Stimulated activated CD8-positive, alpha-beta memory T cell treated with anti-CD3 and anti-CD28 coated beads, Interleukin-2, amount 100 ng/mL, for 1 hour (primary cell): ENCODE measurements at places on chromosomes 6 and 20.

GRCh38 chr6:139519571-139520031 lies 145.2 kb upstream of the CITED2 start:
- no peak for DNase-seq

- DNase-seq = no peak
Measured at GRCh38 chr6:11685481-11686093, 93.0 kb downstream of the ADTRP start.

GRCh38 chr6:55182016-55182650 lies 7.8 kb downstream of the HCRTR2 start:
- DNase-seq = no peak

DNA sequence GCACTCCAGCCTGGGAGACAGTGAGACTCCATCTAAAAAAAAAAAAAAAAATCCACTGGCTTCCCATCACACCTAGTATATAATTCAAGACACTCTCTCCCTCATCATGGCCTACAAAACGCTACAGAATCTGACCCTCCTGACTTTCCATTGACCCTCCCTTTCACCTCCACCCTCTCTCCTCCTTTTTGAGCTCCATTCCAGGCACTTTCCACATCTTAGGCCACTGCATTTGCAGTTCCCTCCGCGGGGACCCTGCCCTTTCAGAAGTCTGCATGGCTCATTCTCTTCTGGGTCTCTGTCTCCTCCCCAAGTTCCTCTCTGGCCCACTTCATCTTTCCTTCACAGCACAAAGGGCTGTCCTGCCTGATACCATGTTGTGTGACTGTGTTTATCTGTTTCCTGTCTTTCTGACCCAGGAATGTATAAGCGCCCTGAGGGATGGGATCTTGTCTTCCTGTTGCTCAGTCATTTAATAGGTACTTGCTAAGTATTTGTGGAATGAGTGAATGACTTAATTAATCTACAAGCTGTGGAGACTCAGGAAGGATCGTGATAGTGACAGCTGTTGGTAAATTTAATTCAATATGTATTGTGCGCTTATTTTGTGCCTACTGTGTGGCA lies 35.2 kb downstream of the NCR2 start:
- no peak for DNase-seq

GRCh38 chr6:32249262-32249661 lies 25.4 kb upstream of the NOTCH4 start:
- no peak for DNase-seq

GRCh38 chr6:28764014-28764723 lies 159.6 kb downstream of the TRIM27 start:
- DNase-seq = no peak

DNA sequence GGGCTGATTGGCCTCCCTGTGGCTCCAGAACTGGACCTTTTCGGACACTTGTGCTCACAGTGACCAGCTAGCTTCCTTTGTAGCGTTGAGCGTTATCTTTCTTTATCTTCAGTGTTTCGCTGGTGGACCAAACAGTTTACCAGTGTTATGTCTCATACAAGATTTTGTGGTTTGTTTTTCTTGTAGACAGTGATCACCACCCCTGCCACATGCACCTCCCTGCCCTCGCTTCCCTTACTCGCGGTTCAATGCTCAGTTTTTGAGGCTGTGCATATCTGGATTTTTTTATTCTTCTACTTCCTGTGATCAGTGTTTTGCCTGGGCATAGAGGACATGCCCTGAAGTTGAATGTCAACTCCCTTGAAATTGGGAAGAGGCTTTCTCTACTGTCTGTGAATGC lies 16.4 kb downstream of the MYT1 start:
- DNase-seq = no peak

DNA sequence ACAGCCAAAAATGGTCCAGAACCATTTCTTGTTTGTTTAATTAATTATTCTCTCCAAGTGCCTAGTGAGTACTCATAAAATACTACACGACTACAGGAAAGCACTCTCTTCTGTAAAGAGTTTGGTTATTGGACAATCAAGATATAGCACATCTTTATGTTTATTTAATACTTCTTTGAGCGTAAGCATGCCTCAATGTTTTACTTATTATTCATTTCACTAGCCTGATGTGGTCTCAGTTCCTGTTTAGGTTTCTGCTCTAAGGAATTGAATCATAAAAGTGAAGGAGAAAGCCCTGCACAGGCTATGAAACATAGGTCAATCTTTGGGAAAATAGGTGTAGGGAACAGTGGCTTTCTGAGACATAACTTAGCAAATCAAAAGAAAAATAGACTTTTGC lies 45.9 kb upstream of the AIG1 start:
- DNase-seq = no peak

DNA sequence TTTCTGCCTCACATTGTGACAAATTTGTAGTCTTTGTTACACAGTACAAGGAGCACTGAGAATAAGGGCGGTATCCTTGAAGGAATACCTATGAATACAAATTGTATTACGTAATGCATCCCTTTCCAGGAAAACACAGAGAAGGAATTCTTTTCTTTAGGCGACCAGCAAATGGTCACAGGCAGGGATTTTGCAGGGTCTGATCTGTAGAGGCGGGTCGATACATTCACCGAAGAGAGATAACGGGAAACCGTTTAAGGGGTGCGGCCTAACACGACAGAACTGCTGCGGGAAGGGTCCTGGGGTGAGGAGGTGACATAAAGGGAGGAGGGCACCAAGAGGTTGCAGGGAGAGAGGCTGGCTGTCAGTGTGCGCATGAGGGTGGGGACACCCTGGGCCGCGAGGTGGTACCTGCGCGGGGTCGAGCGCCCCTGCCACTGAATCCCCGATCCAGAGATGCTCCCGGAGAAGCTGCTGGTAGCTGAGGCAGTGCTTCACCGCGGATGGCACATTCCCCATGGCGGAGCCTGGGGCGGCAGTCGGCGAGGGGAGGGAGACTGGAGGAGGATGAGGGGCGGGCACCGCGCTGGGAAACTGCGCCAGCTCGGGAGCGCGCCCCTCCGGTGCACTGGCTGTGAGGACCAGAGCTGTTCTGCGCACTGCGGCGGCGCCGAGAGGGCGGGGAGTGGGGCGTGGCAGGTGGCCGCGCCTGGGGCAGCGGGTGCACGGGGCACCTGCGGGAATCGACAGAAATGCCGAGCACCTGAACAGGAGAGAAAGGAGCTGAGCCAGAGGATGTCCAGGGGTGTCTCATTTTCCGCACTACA lies at the start of gene HMGCLL1:
HMGCLL1 (minus strand) TSS at position 656 of the 827 bp plus-strand sequence; CDS start at position 519, 137 bp downstream.
- no peak for DNase-seq

- no peak for DNase-seq
Measured at GRCh38 chr6:12113190-12113577, 101.1 kb downstream of the HIVEP1 start.

DNA sequence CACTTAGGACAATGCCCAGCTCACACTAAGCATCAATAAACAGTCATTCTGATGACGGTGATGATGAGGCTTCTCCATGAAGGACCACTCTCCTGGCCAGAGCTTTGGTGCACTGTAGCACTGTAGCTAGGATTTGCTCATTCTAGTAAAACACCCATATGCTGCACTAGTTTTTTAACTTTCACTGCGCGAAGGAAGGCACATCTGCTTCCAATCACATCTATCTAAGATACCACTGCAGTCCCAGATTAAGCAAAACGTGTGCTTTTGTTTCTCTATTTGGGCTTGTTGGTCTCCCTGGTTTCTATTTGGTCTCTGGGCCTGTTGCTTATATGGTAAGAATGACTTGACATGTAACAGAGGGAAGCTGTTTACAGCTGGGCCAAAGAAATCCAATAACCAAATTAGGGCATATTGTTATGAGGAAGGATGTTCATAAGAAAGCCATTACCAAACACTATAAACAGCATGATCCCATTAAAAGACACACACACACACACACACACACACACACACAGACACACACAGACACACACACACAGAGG lies 62.4 kb downstream of the FAM229B start:
- DNase-seq = no peak

DNA sequence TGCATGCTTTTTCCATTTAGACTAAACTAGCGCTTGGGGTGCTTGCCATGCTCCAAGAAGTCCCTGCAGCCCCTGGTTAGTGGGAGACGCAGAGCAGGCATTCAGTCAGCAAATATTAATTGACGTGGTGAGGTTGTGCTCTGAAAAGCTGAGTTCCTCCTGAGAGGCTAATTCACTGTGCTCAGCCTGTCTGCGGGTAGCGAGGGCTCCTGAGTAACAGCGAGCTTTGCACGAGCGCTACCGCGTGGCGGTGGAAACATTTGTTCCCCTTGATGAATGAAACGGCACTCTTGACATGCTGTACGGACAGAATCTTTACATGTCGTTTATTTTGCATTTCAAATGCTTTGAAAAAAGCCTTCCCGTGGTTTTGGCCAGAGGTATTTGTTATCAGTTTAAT lies 170.6 kb upstream of the AGPAT4 start:
- DNase-seq = no peak

DNA sequence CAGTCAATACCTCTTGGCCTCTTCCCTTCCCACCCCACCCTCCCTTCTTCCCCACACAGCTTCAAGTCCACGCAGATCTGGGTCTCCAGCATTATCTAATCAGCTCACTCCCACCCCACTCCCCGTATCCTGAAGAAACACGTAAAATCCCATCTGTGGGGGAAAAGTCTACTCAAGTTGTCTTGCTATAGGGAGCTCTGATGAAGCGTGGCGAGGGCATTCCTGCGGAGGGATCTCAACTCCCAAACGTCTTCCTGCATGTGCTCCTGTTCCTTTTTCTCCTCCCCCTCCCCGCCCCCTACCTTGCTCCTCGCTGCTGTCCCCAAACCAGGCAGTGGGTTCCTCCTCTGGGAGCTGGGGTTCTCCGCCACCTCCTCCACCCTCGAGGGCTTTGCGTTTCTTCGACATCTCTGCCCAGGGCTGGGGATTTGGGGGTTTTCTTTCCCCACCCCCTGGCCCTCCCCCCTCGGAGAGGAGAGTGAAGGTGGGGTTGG lies 181.8 kb downstream of the TBXT start:
- DNase-seq = no peak

DNA sequence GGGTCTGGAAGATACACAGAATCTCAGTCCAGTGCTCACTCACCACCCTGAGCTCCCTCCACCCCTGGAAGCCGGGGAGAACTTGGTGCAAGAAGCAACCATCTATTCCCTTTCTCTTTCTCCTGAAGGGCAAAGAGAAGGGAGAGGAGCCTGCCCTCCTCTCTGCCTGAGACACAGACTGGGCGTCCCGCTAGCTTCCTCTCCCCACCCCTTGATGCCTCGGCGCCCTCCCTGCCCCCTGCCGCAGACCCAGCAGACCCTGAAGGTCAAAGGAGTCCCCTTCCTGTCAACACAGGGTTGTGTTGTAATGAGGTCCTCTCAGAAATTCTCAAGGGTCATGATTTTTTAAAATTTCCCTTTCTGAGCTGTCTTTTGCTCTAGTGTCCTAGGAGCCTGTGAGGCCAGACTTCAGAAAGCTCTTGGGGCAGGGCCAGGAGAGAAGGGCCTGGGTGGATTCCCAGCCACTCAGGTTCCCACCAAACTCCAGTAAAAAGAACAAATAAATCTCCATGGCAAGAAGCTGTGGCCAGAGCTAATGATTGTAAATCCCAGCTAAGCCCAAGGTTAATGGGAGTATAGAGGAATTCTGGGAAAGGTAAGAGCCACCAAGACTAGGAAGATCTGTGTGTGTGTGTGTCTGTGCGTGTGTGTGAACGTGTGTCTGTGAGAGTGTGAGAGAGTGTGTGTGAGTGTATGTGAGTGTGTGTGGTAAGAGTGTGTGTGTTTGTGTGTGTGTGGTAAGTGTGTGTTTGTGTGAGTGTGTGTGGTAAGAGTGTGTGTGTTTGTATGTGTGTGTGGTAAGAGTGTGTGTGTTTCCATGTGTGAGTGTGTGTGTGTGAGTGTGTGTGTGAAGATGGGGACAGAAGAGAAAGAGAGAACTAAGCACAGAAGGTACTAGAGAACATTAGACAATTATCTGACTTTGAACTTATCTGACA lies 1.1 kb upstream of the JPH2 start:
- DNase-seq = no peak

DNA sequence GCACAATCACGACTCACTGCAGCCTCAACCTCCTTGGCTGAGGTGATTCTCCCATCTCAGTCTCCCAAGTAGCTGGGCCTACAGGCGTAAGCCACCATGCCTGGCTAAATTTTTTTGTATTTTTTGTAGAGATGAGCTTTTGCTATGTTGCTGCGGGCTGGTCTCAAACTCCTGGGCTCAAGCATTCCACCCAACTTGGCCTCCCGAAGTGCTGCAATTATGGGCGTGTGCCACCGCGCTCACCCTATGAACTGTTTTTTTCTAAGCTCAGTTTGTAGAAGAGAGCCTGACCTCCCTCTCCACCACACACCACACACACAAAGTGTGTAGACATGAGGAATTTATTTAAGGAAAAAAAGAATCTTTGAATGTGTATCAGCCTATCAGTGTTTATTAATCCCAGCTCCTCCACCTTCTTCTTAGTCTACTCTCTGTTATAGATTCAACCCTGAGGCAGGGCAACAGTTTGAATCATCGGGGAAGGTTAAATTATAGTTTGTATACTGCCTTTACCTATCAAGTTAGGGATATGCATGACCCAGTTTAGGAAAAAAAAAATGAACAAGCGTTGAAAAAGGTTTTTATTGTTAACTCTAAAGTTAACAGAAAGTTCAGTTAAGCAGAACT lies 74.1 kb downstream of the PLEKHG1 start:
- no peak for DNase-seq

GRCh38 chr20:59579404-59580145 lies 24.8 kb upstream of the PHACTR3 start:
- no peak for DNase-seq

DNA sequence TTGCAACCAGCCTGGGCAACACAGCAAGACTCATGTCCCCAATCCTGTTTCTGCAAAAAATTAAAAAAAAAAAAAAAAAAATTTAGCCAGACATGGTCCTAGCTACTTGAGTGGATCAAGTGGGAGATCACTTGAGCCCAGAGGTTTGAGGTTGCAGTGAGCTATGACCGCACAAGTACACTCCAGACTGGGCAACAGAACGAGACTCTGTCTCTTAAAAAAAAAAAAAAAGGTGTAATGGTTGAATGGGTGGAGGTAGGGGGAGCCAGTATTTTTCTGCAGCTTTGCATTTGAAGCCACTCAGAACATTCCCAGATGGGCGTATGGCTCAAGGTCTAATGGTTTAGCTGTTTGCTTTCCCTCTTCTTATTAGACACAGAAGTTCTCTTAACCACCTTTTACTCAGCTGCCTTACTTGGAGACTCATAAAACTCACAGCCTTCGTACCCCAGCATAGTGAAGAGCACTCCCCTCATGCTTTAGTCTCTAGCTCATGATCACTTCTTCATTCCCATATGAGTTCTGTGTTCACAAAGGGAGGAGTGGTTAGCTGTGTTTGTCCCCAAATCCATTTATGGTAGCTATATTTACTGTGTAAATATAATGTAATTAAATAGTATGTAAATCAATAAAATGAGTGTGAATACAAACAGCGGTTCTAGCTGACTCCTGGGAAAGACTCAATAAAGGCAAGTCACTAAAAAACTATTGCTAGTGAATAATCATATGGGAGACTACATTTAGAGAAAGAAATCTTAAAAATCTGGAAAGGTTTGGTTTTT lies 9.0 kb downstream of the FKBP1A start:
- no peak for DNase-seq
